ENCODE measurements at places on chromosomes 13 and 19.

DNA sequence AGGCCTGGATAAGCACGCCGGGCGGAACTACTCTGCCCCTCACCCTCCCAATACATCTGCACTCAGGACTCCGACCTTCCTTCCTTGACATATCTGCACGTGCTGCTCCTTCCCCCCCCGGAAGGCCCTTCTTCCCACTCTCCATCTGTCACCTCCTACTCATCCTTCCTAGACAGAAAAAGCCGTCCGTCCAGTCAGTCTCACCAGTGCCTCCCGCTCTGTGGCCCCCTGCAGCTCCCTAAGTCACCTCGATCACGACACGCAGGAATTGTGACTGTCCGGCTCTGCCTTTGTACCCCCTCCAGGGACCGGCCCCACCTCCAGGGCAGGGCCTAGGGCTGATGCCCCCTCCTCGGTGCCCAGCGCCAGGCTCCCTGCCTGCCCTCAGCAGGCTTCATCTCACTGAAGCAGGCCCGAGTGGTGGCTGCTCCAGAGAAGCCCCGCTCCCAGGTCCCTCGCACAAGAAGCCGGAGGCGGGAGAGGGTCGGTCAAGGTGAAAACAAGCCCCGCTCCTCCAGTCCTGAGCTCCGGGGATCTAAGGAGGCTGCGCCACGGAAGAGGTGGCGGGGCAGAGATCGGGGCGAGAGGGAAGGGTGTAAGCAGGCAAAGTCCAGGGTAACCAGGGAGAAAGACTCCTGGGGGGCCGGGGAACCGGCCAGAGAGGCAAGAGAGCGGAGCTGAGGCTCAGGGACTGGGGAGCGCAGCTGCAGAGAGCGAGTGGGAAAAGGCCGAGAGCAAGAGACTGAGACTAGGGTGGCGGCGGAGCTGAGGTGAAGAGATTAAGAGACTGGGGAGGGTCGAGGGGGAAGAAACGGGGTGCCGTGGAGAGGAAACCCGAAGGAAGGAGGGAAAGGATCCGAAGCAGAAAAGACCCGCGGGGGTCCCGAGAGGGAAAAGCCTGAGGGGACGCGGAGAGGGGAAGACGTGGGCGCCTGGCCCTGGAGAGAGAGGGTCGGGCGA, 1.1 kb downstream of the PPP6R1 start:
- peak; percentile 16 for DNase-seq

DNA sequence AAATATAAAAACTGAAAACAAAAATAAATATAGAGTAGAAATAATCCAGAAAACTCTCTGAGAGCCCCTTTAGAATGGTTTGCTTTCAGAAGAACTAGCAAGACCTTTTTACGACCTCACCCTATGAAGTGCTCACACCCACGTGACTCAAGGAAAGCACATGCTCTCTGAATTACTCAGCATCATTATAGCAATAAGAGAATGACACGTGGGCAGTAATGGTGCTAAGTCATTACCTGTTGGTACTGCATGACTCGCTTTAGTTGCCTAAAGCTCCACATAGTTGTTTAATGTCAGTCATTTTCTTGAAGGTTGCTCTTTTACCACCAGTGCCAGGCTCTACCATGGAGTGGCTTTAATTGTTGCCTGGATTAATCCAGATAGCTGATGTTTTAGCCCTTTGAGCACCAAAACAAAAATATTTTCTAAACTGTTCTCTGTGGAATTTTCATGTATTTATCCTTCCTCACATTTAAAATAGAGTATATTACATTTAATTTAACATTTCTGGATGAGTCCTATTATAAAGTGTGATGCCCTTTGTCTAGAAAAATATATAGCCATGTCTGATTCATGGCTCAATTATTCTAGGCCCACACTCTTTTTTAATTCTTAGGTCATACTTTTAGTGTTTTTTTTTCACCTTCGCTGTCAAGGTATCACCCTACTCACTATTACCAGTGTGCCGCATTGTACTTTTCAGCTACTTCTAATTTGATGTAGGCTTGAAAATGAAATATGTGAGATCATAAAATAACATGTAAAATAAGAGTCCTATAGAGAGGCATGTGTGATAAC, 56.8 kb downstream of the THSD1 start:
- no peak for DNase-seq

GRCh38 chr19:14237014-14237941, 31.3 kb upstream of the ADGRL1 start:
- DNase-seq = no peak

- no peak for DNase-seq
Observed at GRCh38 chr19:39047073-39047472, 14.7 kb upstream of the FBXO27 start.

DNA sequence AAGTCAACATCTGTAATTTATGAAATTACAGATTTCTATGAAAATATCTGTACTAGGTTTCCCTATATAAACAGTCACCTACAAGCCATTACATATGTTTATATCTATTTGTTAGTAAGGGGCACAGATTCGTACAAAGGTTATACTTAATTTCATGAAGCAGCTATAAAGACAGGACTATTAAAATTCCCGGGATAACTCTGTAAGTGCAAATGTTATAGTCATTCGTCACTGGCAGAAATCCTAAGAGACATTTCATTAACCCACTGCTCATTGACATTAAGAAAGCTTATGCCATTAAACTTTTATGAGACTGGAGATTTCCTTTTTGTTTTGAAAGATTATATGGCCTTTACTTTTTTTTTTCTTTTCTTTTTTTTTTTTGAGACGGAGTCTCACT, 122.9 kb downstream of the MYO16 start:
- no peak for DNase-seq

DNA sequence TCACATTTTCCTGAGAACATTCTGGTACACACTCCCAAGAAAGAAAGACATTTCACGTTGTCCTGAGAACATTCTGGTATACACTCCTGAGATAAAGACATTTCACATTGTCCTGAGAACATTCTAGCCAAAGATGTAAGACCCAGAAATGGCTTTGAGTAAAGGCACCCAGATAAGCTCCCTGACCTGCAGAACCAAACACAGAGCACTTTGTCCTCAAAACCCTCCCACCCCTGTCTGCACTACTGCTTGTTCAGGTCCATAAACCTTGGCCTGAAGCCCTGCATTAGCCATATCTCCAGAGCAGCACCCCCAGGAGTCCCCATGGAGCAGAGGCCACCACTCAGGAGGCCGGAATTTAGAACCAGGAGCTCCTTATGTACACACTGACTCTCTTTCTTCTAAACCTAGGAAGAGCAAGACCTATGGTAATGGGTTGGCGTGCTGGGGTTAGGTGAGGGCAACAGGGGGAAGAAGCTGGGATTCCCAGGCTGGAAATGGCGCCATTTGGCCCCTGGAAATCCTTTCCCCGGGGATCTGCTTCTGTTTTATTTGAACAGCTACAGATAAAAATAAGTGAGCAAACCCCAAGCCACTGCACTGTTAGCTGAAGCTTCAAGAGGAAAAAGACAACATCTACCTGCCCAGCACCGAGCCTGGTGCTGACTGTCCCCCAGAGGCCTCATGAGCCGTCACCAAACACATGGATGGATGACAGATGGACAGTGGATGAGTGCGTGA, 13.7 kb downstream of the GAS6 start:
- DNase-seq = no peak

GRCh38 chr19:17557466-17557865, 2.0 kb downstream of the COLGALT1 start:
- DNase-seq = no peak

DNA sequence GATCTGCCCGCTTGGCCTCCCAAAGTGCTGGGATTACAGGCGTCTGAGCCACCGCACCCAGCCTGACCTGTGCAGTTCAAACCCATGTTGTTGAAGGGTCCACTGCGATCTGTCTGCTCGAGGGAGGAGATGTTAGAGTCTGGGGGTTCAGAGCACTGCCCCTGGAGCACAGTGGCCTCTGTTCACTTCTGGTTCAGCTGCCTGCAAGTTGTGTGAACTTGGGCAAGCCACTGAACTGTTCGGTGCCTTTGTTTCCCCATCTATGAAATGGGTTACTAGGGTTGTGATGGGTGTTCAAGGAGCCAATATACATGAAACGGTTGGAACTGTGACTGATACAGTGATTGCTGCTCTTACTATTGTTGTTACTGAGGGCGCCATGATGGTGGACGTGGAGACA, 1.7 kb downstream of the PLIN5 start:
- no peak for DNase-seq

Measured in CD4-positive, alpha-beta T cell treated with Interleukin-12 subunit alpha and Interleukin-12 subunit beta, for 1 hour (primary cell).